DND-41 (cell line): ENCODE measurements at places on chromosomes 16 and 17.

DNA sequence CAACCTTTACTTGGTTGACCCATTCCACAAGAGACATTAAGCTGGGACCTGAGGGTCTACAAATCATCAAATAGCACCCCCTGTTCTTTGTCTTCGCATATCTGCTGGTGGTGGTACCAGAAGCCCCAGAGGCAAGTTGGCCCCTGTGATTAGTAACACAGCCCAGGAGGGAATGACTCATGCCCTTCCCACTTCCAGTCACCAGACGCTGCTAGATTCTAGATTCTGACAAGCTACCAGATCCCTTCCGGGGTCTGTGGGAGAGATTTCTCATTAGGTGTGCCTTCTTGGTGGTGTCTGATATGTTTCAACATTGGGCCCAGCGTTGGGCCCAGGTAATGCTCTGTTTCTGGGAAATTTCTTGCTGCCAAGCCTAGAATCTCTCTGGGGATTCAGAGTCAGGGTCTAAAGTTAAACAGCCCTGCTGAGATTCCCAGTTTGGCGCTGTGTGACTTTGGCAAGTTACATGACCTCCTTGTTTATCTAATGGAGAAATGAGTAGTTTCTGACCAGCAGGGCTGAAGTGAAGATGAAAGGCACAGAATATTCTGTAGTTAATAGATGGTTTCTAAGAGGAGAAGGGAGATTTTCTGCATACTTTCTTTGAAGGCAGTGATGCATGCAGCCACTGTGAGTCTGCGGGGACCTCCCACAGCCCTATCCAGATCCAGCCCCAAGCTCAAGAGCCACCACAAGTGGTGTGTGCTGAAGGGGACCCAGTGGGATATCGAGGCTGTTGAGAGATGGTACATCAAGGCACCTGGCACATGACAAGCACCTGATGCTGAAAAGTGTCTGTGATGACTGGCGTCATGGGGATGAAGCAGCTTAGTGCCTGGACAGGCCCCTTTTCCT lies 3.9 kb downstream of the TRPV2 start:
- DNase-seq: no peak

GRCh38 chr16:83272843-83273242 lies 534.9 kb upstream of the HSBP1 start:
- DNase-seq: no peak

- peak; percentile 66 for DNase-seq
Measured at GRCh38 chr17:2259769-2260536, 43.6 kb downstream of the SMG6 start.

DNA sequence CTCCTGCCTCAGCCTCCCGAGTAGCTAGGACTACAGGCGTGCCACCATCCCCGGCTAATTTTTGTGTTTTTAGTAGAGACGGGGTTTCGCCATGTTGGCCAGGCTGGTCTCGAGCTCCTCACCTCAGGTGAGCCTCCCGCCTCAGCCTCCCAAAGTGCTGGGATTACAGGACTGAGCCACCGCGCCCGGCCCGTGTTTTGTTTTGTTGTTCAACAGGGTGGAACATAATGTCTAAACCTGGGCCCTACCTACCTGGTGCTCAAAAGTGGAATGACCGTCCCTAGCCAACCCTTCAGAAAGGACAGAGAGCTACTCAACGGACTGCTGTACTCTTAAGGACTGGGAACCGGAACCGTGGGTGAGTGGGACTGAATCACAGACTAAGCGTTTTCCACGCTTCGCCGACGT lies 772 bp upstream of the KIF22 start:
- no peak for DNase-seq

DNA sequence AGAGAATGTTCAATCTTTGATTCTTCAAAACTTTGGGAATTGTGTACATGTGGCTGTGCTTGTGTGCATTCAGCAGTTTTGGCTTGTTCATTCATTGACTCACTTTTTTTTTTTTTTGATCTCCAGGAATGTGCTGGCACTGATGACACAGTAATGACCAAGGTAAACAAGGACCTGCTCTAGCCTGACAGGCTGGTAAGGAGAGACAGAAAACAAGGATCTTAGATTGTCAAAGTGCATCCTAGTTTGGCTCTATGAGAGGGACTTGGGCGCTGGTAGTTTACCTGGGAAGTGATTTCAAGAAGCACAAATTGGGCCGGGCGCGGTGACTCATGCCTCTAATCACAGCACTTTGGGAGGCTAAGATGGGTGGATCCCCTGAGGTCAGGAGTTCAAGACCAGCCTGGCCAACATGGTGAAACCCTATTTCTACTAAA lies 233.1 kb upstream of the WSCD1 start:
- no peak for DNase-seq

DNA sequence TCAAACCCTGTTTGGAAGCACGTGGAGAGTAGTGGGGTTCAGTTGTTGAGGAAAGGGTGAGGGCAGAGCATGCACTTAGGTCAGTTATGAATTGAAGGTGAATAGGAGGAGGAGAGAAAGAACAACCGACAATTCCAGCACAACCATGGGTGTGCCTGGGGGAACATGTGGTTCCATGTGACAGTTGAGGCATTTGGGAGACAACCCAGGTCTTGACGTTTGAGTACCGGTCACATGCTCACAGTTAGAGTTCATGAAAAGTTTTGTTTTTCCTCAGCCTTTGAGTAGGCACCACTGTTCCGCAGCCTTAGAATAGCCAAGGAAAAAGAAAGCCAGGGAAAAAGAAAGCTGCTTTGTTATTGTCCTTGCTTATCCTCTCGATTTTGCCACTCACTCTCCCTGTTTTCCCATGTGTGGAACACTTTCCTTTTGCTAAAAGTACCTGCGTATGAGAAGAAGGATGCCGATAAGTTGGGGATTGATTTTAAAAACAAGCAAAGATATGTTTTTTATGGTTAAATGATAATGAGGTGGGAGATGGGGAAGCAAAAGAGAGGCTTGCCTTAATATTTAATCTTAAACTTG lies 25.6 kb upstream of the ABCC11 start:
- DNase-seq: no peak

DNA sequence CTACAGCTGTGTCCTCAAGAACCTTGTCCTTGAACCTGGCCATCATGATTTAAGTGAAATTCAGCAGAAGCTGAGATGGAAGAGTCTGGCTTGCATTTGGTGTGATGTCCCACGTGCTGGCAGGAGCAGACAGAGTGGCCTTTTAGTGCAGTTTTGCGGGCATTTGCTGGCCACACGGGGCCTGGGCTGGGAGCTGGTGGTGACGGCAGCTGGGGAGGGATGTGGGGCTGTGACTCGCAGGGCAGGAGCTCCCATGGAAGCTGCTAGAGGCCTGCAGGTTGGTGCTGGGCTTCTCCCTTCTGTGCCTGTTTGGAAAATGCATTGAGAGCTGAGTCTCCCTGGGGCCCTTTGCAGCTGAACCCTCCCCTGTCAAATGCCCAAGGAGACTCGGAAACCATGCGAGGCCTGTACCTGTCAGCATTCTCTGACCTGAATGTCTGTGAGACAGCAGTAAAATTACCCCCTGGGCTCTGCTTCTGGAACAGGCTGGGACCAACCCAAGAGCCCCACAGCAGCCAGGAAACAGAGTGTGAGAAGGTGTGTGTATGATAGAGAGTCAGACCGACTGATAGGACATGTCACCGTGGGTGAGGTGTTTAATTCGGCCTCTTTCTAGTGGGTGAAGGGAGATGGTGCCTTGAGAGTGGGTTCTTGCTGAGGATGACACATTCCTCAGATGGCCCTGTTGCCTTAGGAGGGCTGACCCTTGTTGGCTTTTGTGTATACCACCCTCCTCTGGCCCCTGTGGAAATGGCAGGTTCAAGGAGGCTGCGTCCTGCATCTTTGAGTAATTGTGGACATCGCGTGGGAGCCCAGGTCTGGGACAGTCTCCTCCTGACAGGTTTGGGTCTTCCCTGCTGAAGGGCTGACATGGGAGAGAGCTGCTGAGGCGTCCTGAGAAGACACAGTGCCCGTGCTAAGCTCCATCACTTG lies 145.5 kb downstream of the MSI2 start:
- no peak for DNase-seq

GRCh38 chr16:68355447-68356248 lies 44.8 kb downstream of the PRMT7 start:
- DNase-seq: peak; percentile 90

DNA sequence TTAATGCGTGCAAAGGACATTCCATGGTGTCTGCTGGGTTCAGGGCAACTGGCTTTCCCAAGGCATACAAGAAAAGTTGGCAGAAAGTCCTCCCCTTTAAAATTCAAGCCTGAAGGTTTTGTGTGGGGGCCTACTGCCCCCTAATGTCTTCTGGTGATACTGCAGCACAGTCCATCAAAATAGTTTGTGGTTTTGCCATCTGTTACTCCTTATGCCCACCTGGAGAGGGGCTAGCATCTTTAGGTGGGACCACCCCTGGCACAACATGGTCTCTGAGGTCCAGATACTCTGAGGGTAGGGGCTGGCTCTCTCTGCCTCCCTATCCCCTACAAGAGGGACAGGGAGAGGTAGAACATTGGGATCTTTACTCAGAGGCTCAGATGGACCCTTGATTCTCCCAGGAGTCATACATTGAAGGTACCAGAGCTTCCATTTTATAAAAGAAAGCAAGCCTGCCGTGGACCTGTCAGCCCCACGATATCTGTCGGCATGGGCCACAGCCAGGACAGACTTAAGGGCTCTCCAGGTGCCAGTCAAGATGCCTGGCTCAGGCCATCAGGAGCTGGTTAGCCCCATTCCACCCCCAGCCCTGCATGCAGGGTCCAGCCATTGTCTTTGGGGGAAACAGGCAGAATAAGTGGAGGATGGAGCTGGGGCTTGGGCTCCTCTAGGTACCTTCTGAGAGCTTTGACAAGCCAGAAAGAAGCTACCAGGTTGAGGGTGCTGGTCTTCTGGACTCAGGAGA lies 6.3 kb downstream of the ESRP2 start:
- peak; percentile 63 for DNase-seq

- DNase-seq: no peak
Measured at GRCh38 chr17:2943981-2944380, 119.4 kb downstream of the OR1D5 start.

GRCh38 chr17:80786470-80786869 lies 205.2 kb upstream of the CHMP6 start:
- no peak for DNase-seq

DNA sequence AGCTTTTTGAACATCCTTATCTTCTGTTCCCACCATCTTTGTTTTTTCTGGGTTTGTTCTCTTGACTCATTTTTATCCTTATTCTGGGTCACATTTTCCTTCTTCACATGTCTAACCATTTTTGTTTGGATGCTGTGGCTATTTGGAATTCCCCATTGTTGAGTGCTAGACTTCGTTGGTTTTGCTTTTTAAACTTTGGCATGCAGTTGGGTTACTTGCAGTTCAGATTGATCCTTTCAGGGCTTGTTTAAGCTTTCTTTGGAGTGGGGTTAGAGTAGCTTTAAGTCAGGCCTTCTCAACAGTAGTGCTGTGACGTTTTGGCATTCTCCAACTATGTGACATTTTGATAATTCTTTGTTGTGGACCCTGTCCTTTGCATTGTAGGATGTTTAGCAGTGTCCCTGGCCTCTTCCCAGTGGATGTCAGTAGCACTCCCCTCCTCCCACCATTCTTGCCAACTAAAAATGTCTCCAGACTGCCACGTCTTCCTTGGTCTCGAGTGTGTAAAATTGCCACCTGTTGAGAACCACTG lies 21.1 kb downstream of the PRMT7 start:
- no peak for DNase-seq

GRCh38 chr16:12098429-12099310 lies 122.1 kb downstream of the SNX29 start:
- DNase-seq: no peak

GRCh38 chr17:63150994-63151464 lies 185.0 kb downstream of the TANC2 start:
- no peak for DNase-seq

DNA sequence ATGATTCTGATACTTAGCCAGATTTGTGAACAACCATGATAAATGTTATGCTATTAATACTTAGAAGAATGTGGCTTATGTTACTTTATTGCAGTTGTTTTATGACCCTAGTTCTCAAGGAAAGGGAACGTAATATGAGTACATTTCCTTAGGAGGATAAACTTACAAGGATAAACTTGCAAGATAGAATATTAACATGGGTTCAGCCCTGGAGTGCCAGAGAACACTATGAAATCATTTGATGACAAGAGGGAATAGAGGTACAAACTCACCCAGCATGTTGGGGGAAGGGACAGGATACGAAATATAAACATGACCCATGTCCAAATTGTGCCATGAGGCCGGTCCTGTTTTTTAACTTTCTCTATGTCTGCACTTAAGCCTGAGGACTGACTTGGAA lies 13.0 kb upstream of the ABCA5 start:
- no peak for DNase-seq

GRCh38 chr17:21078016-21078780 lies 35.4 kb upstream of the USP22 start:
- DNase-seq: no peak

- DNase-seq: no peak
Measured at GRCh38 chr17:71959154-71959553, 161.7 kb upstream of the SOX9 start.

GRCh38 chr17:71003736-71004135 lies 834.4 kb downstream of the KCNJ2 start:
- DNase-seq: no peak

GRCh38 chr17:59496178-59496577 lies 69.2 kb upstream of the DHX40 start:
- DNase-seq: no peak

GRCh38 chr17:4519361-4519788 lies 20.7 kb downstream of the SPNS2 start:
- no peak for DNase-seq

GRCh38 chr17:75848523-75849278 lies 4.5 kb upstream of the UNC13D start:
- DNase-seq: peak; percentile 66

DNA sequence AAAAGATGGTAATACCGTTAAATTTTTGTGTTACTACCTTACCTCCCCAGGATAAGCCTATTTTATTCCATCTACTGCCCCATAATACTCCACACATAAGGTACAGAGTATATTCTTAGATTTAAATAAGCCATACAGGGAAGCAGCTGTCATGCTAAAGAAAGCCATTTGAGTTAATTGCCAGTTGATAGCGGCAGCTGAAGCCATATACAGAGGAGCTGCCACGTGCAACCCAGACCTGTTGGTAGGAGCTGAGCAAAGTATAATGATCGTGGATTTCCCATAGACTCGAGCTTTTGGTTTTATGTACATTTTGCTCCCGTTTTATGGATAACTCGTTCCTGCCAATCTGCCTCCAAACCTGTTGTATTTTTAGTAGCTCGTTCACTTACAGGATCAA lies 12.0 kb downstream of the CPSF4L start:
- DNase-seq: no peak

DNA sequence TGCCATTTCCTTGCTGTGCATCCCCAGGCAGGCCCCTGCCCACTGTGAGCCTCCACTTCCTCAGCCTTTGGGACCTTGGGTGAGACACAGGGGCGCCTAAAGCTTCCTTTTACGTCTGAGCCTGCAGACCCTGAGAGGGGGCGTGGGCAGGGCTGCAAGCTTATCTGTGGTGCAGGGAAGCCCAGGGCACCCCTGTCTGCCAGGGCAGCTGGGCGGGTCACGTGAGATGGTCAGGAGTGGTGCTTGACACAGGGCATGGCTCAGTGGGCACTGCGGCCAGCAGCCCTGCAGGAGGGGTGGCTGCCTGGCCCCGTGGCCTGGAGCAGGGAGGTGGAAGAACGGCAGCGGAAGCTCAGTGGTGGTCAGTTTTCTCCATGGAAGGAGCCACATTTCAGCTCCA lies 54.8 kb upstream of the ZC3H18 start:
- no peak for DNase-seq
